ENCODE measurements at places on chromosomes 3 and 15.

DNA sequence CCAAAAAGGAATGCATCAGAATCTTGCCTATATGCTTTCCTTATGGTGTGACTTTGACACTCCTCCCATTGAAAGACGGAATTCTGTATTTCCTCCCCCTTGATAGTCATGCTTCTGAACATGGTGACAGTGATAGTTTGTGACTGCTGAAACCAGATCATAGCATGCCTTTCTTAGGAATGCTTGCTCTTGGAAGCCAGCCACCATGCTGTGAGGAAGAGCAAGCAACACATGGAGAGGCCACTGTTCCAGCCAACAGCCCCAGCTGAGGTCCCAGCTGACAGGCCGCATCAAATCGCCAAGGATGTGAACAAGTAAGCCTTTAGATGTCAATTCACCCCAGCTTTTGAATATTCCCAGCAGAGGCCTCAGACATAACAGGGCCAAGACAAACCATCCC lies 100.1 kb downstream of the IGF2BP2 start:
- no peak for DNase-seq

- DNase-seq, result no peak
Observed at GRCh38 chr3:9678493-9678892, 25.1 kb upstream of the CPNE9 start.

DNA sequence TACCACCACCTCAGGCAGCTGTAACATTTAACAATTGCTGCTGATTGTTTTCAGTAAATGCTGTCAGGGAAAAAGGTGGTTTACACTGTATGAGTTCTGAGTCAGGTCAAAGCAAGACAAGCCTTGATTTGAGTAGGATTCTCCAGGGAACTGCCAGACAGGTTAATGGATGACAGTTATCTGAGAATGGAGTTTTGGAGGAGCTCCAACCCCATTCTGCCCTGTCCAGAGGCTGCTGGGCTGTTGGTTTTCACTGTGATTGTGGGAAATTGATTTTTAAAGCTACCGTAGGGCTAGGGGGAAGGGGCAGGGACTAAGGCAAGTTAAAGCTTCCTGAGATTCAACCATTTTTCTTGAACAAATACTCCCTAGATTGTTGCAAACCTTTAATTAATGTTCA lies 39.9 kb downstream of the TICRR start:
- no peak for DNase-seq

GRCh38 chr3:134790065-134790464 lies 5.0 kb upstream of the EPHB1 start:
- no peak for DNase-seq

DNA sequence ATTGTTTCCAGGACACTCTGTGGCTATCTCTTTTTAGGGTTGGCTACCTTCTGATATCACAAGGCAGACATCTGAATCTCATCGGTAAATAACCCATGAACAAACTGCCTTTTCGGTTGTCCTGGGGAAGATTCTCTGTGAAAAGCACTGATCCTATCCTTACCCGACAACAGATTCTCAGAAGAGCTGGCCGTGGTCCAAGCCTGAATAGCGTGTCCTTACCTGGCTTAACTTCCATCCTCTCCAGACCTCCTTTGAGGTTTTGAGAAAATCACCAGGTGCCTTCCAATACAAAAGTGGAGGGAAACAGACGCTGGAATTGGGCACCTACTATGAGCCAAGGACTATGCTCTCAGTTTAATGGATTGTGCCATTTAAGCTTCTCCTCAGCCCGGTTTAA lies 87.4 kb upstream of the ARHGEF3 start:
- no peak for DNase-seq

DNA sequence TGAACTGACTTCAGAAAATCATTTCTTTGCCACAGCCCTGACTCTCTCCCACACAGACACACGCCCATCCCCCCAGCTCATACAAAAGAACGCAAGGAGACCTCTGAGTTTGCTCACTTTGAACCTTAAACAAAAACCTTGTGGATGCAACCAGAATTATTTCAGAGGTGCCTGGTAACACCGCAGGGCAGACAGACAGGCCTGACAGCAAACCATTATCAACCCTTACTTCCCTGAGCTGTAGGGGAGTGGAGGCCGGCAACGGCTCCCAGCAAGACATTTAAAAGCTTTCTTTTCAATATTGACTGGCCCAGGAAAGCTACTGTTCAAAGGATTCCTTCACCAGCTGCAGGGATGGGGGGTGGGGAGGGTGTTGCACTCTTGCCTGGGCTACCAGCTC lies 2.0 kb upstream of the EFCC1 start:
- DNase-seq, result no peak

DNA sequence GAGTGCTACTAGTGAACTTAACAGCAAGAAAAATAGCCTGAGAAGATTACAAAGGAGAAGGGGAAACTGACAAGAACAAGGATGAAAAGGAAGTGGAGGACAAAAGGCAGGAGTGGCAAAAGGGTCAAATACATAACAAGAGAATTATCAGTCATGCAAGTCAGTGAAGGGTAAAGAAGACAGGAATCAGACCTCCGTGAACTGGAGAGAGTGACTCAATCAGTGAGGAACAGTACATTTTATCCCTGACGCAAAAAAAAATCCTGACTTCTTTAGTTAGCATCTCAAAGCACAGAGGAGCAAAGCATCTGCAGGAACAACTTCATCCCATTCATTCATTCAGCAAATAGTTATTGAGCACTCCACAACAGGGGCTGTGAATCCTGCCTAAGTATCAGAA lies 97.8 kb downstream of the SST start:
- DNase-seq, result no peak

- DNase-seq, result no peak
Observed at GRCh38 chr3:9222049-9222448, 27.4 kb downstream of the SRGAP3 start.

DNA sequence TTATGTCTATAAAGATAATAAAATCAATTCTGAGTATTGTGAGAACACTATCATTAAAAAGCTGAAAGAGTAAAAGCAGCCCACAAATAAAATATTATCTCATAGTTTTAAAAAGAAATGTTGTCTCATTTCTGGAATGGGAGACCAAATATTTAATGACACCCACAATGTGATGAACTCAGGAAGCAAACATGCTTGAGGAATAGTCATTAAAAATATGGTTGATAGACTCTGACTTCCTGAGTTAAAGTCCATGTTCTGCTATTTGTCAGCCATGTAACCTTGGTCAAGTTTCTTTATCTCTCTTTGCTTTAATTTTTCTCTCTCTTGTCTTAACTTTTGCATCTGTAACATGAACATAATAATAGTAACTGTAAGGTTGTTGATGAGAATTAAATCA lies 35.5 kb upstream of the CHMP2B start:
- no peak for DNase-seq

GRCh38 chr3:39933986-39934693 lies 124.7 kb downstream of the MYRIP start:
- DNase-seq, result no peak

GRCh38 chr15:55133972-55134371 lies 62.8 kb downstream of the RSL24D1 start:
- no peak for DNase-seq

DNA sequence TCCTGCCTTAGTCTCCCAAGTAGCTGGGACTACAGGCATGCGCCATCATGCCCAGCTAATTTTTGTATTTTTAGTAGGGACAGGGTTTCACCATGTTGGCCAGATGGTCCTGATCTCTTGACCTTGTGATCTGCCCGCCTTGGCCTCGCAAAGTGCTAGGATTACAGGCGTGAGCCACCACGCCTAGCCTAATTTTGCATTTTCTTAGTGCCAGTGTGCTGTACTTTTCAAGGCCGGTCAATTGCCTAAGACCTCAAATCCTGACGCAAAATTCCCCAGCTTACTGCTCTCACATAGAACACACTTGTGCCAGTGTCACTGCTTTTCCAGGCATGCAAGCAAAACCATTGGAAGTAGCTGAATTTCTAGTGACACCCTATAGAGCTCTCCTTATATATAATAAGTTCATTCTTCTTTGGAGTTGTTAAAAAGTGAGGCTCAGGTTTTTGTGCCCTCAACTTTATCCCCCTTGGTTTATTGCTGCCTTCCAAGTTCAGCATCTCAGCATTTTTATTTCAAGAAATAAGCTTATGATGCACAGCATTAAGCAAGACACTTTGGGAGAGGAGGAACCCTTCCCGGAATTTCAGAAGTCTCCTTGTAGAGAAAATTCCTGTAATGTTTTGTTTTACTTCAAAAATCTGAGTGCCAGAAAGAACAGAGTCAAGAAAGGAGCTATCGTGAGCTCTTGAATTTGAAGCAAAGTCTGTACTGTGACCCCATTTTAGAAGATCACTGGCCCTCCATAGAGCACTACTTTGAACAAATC lies 93.2 kb downstream of the FILIP1L start:
- DNase-seq, result no peak

GRCh38 chr3:116093374-116093773 lies 351.9 kb downstream of the LSAMP start:
- no peak for DNase-seq

- DNase-seq, result no peak
Observed at GRCh38 chr3:74756674-74757073, 142.2 kb upstream of the CNTN3 start.

GRCh38 chr3:178465260-178466180 lies 70.7 kb upstream of the KCNMB2 start:
- DNase-seq, result no peak

DNA sequence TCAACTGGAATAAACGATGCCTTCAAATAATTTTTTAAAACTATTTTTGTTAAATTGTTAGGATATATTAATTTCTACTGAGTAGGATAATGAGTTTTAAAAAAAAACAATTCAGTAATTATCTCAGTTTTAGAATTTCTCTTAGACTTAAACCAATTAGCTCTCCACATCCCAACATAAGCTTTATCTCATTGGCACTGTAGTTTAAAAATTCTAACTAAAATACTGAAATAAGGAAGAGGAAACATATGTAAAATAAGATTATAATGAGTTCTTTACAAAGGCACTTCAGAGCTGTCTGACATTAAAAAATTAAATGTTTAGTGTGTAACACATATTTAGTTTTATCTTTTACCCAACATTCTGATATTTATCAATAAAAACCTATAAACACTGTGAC lies 558.3 kb downstream of the NAALADL2 start:
- no peak for DNase-seq

- DNase-seq, result no peak
Observed at GRCh38 chr3:23856286-23856685, 50.5 kb downstream of the UBE2E1 start.

GRCh38 chr3:114439284-114439683 lies 145.5 kb downstream of the TIGIT start:
- no peak for DNase-seq

DNA sequence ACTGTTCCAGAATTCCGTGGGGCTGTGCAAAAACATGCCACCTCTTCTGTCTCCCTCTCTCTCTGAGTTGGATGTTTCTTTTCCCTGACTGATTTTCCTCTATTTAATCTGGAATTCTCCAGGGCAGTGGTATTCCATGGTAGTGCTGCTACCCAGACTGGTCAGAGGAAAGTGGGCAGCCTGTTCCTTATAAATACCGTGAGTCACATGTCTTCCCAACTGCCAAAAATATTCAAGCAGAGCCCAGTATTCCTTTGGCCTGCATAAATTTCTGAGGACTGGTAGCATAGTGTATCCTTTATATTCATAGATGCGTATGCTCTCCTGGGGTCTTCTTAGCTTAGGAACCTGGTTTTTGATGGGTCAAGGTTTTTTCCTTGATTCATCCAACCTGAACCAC lies 40.9 kb downstream of the CEMIP start:
- DNase-seq, result no peak

- no peak for DNase-seq
Observed at GRCh38 chr3:113533534-113533892, 1.2 kb downstream of the SIDT1 start.

- peak; percentile 42 for DNase-seq
Observed at GRCh38 chr15:78679089-78679511, 38.1 kb upstream of the CHRNB4 start.

GRCh38 chr15:25568751-25569150 lies 129.9 kb upstream of the UBE3A start:
- DNase-seq, result no peak

- no peak for DNase-seq
Observed at GRCh38 chr15:63414474-63415120, 33.0 kb upstream of the CA12 start.

DNA sequence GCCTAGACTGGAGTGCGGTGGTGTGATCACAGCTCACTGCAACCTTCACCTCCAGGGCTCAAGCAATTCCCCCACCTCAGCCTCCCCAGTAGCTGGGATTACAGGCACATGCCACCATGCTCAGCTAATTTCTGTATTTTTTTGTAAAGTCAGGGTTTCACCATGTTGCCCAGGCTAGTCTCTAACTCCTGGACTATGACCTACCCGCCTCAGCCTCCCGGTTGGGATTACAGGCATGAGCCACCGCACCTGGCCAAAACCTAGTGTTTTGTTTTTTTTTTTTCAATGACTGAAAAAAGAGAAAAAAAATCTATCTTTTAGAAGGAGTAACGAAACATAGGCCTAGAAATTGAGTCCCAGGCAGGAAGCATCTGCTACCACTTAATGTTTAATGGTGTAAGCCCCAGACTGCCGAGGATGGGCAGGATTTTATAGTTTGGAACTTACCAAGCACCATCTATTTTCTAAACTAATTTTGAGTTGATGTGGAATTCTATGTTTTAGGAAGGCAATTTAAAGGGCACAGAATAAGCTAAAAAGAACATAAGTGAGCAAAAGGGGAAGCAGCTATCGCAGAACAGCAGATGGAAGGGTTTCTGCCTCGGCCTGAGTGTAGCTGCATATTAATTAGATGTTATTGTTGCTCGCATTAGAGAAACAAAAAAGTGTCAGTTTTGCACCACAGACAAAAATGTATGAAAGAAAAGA lies 24.2 kb upstream of the CA12 start:
- DNase-seq, result no peak

DNA sequence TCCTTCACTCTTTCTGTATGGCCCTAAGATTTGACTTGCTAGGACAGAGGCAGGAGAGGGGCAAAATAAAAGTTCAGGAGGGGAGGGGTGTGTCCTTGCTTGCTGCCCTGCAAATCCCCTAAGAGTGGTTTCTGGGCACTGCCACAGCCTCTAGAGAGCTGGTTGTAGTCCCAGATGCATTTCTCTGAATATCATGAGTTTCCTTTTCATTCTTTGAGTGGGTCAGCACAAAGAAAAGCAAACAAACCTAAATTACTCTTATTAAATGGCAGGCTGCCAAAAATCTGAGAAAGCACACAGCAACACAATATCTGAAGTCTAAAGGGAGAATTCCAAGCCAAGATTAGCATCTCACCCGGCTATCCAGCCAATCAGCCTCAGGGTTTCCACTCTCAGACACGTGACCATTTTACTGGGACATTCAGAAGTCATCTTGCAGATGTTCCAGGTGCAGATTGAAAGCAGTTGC lies 919.3 kb downstream of the TUSC7 start:
- DNase-seq, result no peak

DNA sequence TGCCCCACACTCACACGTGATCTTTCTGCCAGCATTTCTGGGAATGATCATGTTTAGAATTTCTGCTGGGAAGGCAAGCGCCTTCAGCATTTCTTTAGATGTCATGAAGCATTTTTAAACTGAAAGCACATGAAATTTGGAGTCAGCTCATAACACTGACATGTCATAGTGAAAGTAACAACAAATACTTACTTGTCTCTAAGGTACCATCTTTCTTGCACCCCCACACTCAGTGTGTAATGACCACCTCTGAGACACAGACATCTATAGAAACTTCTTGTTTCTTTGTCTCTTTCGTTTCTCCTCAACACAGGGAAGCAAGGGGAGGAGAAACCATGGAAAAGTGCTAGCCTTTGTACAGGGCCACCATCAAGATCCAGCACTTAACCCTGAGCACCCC lies 171.7 kb downstream of the RORA start:
- no peak for DNase-seq
